SK-MEL-5 (cell line): ENCODE measurements at places on chromosomes 6 and 20. TPM values are rescaled to one million over a fixed set of nuclear protein-coding genes. Genes with fewer than 3 reads are reported as not detected.

GRCh38 chr6:122798099-122798641, 9.1 kb downstream of the SMPDL3A start:
- no peak for DNase-seq

The SOBP gene
- total RNA-seq: 1.6 and 2.4 TPM in 2 replicates

DNA sequence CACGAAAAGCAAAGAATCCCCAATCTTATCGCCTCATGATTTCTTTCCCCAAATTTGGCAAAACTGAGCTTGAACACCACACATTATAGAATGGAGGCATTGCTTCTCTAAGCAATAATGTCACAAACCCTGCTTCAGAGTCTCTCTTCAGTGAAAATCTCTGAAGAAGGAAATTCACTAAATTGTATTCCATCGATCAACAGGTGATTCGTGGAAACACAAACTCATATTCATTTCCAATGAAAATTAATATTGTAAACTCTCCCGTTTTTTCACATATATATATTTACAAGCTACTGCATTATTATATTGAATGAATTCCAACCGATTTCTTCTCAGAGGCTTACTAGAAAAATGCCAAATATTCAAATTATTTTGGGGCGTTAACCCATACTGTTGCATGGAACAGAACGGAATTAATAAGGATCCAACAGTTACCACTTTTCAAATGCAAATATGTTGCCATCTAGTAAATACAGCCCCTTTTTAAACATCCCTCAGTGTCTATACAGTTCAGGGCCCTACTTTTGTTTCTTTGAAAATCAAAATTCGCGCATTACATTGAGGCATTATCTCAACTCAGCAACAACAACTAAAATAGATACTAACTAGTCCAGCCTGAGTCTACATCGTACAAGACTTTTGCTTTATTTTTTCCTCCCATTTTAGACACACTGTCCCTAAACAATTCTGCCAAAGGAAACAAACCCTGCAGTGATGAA, 1.3 kb downstream of the KIF13A start:
- no peak for DNase-seq

- DNase-seq: no peak
These were observed 5.2 kb downstream of the BICRAL start for GRCh38 chr6:42787063-42787472.

DNA sequence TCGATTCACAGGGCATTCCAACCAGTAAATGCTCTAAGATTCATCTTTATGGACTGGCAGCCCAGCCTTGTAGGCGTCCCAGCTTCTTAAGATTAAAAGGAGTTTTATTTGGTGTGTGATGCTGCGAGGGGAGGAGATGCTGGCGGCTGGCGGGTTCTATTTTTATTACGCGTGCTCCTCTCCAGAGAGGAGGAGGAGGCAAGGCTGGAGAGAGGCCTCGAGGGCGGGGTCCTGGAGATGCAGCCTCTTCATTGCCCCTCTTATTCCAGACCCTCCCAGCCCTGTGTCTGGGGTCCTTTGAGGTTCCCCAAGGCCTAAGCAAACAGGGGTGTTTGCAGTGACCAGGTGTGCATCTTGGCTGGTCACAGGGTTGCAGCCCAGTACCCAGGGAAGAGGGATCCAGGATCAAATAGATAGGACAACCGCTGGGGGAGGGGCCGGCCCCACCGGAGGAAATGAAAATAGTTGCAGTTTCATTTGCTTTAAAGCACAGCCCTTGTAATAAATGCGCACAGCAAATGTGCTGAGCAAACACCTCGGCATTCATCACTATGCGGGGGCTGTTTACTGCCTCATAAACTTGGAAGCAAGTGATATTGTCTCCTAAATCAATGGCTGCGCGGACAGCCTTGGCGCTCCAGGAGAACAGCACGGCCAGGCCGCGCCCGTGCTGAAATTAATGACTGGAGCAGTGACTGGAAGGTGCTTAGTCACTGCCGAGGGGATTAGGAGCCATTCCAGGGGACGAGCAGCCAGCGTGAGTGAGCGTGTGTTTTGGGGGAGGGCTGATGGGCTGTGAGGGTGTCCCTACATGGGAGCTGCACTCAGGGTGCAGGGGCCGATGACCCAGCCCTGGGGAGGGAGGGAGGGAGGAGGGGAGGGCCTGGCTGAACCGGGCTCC, 83.0 kb downstream of the TMEM242 start:
- DNase-seq: no peak

GRCh38 chr6:139235661-139236060, 56.1 kb downstream of the TXLNB start:
- no peak for DNase-seq

The OOEP gene
- not detected in 2 replicates for total RNA-seq

The MCCD1 gene
- not detected in 2 replicates for total RNA-seq

GRCh38 chr6:10460096-10460495, 45.2 kb upstream of the TFAP2A start:
- no peak for DNase-seq

DNA sequence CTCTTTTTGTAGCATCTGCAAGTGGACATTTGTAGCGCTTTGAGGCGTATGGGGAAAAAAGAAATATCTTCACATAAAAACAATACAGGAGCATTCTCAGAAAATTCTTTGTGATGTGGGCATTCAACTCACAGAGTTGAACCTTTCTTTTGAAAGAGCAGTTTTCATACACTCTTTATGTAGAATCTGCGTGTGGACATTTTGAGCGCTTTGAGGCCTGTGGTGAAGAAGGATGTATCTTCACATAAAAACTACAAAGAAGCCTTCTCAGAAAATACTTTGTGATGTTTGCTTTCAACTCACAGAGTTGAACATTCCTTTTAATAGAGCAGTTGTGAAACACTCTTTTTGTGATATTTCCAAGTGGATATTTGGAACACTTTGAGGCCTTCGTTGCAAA, 598.4 kb upstream of the ZNF337 start:
- DNase-seq: no peak

The SLC22A2 gene
- not detected in 2 replicates for total RNA-seq
